Thyroid gland (tissue), 4 donors: ENCODE measurements at places on chromosomes 7 and 10. TPM values are rescaled to one million over a fixed set of nuclear protein-coding genes. Genes with fewer than 3 reads are reported as not detected.

The PLPP4 gene
- total RNA-seq, result not detected

- H3K27ac ChIP-seq, result peak overlapping the region; percentile 79
- H3K4me3 ChIP-seq, result peak overlapping the region; percentile 79
- DNase-seq, result peak; percentile 29
- H3K36me3 ChIP-seq, result no peaks in the 10 kb centered on the region
Observed at GRCh38 chr10:74824900-74825370, 1.5 kb upstream of the KAT6B start.

- H3K27ac ChIP-seq, result no peak overlapping the region
- DNase-seq, result no peak
- H3K4me1 ChIP-seq, result no peaks in the 10 kb centered on the region
- H3K27me3 ChIP-seq, result peaks cover 9% of the 10 kb centered on the region
Observed at GRCh38 chr10:100872034-100872791, 40.5 kb upstream of the SLF2 start.

- H3K27ac ChIP-seq, result no peak overlapping the region
- peaks cover 26% of the 10 kb centered on the region for H3K36me3 ChIP-seq
- H3K27me3 ChIP-seq, result no peaks in the 10 kb centered on the region
- no peak for DNase-seq
- no peaks in the 10 kb centered on the region for H3K4me1 ChIP-seq
- H3K4me3 ChIP-seq, result no peak overlapping the region
Observed at GRCh38 chr10:45454262-45454661, 80.2 kb downstream of the ALOX5 start.
